ENCODE measurements at places on chromosomes 6 and 20. TPM values are rescaled to one million over a fixed set of nuclear protein-coding genes. Genes with fewer than 3 reads are reported as not detected.
A peak's percentile ranks its signal among the peaks of the same experiment; 100 is the strongest.

SLC4A11 gene
- 5.1 TPM for total RNA-seq

DNA sequence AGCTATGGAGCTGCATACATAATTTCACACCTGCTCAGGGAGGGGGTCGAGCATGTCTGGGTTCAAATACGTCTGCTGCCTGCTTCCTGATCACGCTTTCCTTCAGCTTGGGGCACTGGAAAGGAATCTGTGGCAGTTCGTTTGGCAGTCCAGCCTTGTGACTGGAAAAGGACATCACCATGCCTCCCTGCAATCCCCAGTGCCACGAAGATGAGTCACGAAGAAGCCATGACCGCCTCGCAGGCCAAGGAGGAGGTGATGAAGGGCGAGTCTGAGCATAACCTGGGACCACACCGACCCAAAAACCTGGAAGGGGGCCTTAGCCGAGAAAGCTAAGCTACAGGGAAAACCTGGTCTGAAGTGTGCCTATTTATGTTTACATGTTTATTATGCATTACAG lies 13.1 kb downstream of the JAG1 start:
- DNase-seq: no peak

- DNase-seq: no peak
These were observed 185.5 kb upstream of the AKAP12 start for GRCh38 chr6:151054306-151054705.

GRCh38 chr6:29958921-29959320 lies 16.6 kb downstream of the HLA-A start:
- no peak for DNase-seq

DNA sequence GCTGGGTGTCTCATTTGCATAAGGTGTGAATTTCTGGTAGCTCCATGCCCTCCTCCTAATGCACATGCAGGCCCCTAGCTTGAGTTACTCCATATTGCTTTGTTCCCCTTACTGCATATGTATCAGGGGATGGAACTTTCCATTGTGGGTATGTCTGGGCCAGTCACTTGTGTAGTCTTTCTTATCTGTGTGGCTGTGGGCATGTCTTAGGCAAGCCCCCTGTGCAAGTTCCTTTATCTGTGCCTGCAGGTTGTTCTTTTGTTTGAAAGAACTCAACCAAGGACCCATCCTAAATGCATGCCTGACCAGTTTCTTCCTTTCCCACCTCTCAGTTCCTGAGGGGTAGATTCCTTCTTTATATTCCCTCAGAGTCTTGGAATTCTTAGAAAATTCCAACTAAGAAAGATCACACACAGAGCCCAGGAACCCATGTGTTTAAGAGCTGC lies 23.6 kb downstream of the MBOAT1 start:
- DNase-seq: no peak

FAM217B gene
- total RNA-seq: 6.4 TPM

- no peak for DNase-seq
These were observed 210.2 kb downstream of the TMEM200A start for GRCh38 chr6:130575971-130576370.

DNA sequence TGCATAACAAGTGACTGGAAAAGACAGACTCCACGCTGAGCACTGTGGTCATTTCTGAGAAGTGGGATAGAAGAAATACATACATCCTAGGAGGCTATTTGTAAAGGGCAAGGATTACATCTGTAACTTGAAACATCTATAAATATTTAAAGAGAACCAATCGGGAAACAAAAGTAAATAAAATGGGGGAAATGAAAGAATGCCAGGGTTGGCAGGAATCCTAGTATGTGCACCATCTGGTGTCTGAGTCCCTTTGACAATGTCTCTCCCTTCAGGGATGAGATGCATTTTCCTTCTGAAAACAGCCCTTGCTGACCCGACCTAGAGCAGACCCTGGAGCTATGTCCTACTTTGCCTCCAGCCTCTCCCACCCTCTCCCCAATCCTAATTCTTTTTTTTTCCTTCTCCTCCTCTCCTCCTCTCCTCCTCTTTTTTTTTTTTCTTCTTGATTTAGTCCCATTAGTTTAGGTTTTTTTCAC lies 53.2 kb downstream of the VSTM2L start:
- DNase-seq: no peak

DNA sequence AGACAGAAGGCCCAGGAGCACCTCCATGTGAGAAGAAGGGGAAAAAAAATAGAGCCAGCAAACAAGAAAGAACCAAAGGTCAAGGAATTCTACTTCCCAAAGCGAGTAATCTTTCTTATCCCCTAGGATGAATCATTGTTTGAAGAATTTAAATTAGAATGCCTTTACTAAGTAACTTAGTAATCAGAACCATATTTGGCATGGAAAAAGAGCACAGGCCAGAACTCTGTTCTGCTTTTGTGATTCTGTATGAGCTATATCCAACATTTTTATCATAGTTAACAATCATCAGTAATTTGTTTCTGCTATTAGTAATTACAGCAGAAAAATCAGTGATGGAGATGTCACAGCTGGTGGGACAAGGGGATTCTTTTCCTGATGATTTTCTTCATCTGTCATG lies 228.8 kb upstream of the FAM83B start:
- DNase-seq: peak; percentile 76

HMGCLL1 gene
- total RNA-seq: 1.4 TPM

GRCh38 chr20:44319839-44320422 lies 8.9 kb upstream of the FITM2 start:
- DNase-seq: no peak

DNA sequence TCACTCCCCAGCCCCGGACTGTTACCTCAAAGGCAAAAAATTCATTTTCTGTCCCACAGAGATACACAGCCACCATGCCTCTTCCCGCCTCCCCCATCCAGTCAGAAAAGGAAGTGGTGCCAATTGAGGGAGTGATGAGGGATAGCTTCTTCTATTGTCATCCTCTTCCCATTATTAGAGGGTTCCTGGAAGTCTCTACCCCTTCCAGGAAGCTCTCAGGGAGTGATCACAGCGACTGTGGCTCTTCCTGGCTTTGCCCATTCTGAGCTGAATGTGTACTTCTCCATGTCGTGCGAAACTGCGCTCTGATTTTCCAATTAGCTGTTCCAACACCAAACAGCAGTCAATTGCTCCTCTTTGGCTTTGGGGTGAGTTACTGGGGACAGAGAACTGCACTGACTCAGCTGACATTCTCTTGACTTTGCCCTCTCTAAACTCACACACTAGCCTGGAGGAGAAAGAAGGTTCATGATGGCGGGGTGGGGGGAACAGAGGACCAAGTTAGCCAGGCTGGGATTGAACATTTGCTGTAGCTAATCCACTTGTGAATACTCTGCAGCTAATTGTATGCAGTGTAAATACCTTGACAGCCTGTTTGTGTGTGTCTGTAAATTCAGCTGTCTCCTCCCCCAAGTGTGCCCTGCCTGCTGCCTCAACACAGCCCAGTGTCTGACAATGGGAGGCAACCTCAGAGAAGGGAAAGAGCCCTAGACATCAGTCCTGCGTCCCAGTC lies 2.4 kb upstream of the MDGA1 start:
- no peak for DNase-seq

DNA sequence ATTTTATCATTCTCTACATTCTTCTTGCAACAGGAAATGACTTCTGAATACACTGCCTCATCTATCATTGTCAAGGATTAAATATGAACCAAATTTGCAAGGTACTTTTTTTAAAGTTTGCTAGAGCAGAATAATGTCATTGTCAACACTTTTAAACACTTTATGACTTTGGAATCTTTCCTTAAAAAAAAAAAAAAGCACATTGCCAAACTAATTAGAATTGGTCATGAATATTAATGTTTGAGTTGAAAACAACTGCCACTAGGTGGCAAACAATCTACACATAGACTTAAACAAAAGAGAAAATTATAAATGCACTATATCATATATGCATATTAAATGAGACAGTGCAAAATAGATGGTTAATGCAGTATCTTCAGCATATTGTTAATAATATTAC lies 32.5 kb upstream of the TMEM244 start:
- no peak for DNase-seq

GRCh38 chr20:62349556-62350097 lies 17.5 kb downstream of the LAMA5 start:
- no peak for DNase-seq

DNA sequence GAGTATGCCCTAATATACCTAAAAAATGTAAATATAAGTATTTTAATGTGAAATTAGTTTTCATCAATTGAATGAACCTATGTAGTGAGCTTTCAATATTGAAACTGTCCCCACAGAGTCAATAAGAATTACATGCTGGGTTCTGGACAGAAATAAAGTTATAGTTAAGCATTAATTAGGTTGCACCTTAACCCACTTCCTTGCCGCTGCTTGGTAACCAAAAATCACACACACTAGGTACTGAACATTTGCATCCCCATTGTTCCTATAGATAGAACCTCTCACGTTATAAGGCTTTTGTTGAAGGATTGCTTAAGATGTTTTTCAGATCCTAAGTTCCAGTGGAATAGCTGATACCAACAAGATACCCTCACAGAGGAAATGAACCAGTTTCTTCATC lies 237.1 kb upstream of the OPRM1 start:
- DNase-seq: no peak

Data from epithelial cell of proximal tubule (primary cell).